ENCODE measurements at places on chromosomes 16 and 17.

- DNase-seq: no peak
Observed at GRCh38 chr16:14378689-14379467, 251.2 kb downstream of the PARN start.

- DNase-seq: no peak
Observed at GRCh38 chr16:61900482-61900881, 135.8 kb downstream of the CDH8 start.

DNA sequence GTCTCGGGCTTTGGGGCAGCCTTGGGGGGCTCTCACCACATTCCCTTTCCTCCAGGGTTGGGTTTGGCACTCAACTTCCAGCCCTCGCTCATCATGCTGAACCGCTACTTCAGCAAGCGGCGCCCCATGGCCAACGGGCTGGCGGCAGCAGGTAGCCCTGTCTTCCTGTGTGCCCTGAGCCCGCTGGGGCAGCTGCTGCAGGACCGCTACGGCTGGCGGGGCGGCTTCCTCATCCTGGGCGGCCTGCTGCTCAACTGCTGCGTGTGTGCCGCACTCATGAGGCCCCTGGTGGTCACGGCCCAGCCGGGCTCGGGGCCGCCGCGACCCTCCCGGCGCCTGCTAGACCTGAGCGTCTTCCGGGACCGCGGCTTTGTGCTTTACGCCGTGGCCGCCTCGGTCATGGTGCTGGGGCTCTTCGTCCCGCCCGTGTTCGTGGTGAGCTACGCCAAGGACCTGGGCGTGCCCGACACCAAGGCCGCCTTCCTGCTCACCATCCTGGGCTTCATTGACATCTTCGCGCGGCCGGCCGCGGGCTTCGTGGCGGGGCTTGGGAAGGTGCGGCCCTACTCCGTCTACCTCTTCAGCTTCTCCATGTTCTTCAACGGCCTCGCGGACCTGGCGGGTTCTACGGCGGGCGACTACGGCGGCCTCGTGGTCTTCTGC is 8.4 kb downstream of the SLC16A3 start:
- DNase-seq: no peak

GRCh38 chr17:61397086-61397842 is 2.4 kb upstream of the TBX2 start:
- DNase-seq: no peak

DNA sequence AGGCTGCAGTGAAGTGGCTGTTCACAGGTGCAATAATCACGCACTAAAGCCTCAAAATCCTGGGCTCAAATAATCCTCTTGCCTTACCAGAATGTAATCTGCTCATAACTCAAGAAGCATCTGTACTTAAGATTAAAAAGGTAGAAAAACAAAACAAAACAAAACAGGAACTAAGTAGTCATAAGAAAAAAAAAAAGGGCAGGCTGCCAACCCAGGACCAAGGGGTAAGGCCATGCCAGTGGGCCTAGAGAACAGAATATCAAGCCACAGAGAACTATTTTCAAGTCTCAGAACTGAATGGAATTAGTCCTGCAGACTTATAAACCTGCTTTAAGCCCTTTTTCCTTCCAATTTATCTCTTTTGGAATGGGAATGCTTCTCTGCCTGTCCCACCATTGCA is 64.8 kb upstream of the TBC1D3K start:
- no peak for DNase-seq

DNA sequence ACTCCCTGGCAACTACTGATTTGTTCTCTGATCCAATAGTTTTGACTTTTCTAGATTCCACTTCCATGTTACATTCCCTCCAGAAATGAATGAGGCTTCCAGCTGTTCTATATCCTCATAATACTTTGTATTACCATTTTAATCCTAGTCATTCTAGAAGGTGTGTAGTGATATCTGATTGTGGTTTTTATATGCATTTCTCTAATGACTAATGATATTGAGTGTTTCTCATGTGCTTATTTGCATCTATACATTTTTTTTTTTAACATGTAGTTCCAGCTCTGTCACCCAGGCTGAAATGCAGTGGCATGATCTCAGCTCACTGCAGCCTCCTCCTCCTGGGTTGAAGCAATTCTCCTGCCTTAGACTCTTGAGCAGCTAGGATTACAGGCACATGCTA is 7.3 kb downstream of the ADGRG5 start:
- DNase-seq: no peak

- no peak for DNase-seq
Observed at GRCh38 chr16:64182985-64183384, 938.9 kb downstream of the CDH11 start.

- DNase-seq: no peak
Observed at GRCh38 chr16:50395763-50396710, 27.2 kb upstream of the BRD7 start.

DNA sequence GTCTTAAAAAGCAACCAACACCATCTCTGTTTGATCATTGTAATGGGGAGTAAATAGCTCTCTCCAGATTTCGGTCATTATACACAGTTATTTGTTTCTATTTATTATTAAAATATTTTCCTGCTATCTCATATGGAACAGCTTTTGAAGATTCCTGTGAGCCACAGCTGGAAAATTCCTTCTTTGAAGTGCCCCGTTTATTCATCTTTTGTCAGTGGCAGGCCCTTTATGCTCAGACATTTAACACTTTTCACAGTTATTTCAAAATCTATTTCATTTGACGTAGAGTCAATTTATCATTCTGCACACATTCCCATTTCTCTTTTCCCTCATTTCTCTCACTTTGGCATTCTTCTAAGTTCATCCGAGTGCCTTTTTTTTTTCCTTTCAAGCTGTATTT is 245.9 kb upstream of the ELAC2 start:
- no peak for DNase-seq

DNA sequence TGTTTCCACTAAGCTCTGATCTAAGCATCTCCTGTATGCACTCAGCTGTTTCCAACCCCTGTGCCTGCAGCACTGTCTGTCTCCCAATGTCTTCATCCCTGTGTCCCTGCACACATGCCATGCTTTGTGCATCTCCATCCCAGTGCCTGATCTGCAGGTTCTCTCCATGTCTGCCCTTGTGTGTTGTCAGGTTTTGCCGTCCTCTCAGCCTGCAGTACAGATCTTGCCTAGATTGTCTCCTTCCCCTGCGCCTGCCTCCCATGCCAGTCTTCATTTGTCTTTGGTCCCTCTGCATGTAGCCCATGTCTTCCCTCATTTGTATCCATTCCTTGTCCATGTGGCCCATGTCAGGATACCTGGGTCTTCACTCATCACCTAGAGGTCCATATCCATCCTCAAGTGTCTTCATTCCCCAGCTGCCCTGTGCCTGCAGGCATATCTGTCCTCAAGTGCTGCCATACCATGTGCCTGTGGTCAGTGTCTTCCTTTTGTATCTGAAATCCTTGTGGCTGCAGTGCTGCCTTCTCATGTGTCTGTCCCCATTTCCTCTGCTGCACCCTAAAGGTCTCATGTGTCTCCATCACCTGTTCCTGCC is 71.5 kb downstream of the TNFRSF13B start:
- no peak for DNase-seq

DNA sequence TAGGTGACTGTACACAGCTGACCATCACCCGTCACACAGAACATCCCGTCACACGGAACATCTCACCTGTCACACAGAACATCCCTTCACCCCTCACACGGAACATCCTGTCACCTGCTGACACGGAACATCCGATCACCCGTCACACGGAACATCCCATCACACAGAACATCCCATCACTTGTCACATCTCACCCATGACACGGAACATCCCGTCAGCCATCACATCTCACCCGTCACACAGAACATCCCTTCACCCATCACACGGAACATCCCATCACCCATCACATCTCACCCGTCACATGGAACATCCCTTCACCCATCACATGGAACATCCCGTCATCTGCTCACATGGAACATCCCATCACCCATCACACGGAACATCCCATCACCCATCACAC is 3.8 kb downstream of the CPNE7 start:
- DNase-seq: no peak

- peak; percentile 93 for DNase-seq
Observed at GRCh38 chr17:64315032-64315490, 52.0 kb upstream of the TEX2 start.

DNA sequence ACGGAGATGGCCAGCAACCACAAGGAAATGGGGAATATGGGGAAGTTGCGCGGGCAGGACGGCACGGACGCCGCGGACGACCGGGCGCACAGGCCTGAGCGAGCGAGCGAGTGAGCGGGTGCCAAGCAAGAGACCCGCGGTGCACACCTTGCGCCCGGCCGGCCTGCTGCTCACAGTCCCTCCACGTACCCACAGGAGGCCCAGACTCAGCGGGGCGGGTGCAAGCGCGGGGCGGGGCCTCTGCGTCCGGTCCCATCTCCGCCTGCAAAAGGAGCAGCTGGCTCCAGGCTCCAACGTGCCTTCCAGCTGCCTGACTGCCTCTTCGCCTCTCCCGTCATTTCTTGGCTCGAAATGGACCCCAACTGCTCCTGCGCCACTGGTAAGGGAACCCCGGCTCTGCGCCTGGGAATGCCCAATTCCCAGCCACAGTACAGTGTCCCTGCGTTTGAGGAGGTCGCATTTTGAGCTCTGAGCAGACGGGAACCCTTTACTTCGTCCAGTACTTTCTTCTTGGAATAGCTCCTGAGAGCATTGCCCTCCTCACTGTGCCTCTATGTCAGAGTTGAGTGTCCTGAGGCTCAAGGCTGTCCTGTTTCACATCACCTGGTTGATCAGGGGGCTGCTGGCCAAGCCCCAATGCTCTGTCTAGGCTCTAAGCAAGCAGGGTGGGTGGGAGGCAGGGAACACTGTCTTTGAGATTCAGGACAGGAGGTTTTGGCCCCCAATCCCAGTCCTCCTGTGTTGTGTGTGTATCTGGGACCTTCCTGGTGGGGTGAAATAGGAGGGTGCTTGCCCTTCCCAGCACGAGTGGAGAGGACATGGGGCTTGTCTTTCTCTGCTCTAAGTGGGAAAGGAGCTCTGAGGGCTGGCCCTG is 8.1 kb upstream of the MT1E start:
- peak; percentile 88 for DNase-seq

DNA sequence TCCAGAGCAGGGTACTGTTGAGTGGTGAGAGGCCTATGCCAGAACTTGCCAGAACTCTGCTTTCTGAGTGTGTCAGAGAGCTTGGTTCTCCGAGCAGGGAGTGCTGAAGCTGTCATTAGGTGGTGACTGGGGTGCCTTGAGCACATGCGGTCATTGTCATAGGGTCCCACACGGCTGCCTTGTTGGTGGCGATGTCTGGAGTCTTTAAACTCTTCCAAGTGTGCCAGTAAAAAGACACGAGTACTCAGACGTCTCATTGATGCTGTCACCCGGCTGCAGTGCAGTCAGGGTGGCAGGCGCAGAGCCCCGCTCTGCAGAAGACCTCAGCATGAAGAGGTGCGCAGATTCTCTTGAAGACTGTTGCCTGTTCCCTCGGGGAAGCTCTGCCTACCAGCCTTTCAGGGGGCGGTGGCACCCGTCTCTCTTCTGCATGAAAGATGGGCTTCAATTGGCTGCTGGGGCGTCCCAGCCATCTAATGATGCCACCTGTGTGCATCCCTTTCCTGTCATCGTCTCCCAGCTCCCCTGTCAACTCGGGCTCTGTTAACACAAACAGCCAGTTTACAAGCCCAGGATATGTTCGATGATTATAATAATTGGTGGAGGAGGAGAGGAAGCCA is 58.3 kb downstream of the NKD1 start:
- DNase-seq: no peak

DNA sequence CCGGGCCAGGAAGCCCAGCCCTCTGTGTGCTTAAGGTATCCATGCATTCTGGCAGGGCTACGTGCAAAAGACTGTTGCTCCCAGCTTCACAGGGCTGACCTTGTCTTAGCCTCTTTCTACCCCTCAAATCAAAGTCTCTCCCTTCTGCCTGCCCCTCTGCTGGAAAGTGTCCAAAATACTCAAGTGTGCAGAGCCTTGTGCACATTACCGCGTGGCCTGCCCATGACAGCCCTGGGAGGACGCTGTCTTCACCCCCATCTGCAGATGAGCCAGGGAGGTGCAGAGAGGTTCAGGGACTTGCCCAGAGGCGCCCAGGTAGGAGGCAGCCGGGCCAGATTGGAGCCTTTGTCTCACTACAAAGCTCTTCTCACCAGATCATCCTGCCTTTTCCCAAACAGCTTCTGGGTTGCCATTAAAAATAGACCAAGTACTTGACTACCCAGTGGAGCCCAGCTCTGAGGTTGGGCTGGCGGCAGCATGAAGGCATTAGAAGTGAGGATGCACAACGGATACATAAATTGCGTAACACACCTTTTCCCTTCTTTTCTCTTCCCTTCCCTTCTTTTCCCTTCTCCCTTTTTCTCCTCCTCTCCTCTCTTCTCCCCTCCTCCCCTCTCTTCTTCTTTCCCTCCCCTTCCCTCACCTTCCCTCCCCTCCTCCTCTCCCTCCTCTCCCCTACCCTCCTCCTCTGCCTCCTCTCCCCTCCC is 3.5 kb downstream of the CACNG4 start:
- DNase-seq: no peak

GRCh38 chr17:82424001-82424862 is 5.8 kb upstream of the OGFOD3 start:
- DNase-seq: no peak

- no peak for DNase-seq
Observed at GRCh38 chr16:54318941-54319340, 32.4 kb upstream of the IRX3 start.

GRCh38 chr17:63531022-63531965 is 8.1 kb downstream of the KCNH6 start:
- no peak for DNase-seq

GRCh38 chr17:1966274-1967086 is 58.7 kb downstream of the RTN4RL1 start:
- DNase-seq: no peak

GRCh38 chr17:7250695-7251627 is 573 bp downstream of the CTDNEP1 start:
- DNase-seq: no peak

- no peak for DNase-seq
Observed at GRCh38 chr16:50644729-50645128, 36.4 kb downstream of the SNX20 start.

DNA sequence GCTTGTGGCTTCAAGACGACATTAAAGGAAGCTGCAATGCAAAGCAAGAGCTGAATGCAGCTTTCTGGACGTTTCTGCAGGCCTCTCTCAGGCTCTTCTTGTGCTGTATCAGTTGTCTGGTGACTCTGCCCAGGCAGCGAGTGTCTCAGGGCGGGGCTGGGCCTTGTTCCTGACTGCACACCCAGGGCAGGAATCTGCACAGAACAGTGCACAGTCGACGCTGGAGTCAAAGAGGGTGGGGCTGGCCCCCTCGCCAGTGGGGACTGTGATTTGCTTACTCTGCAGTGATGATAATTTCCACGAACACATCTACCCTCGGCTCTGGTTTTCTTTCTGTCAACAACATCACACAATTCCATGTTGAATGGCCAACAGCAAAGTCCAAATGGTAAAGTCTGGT is 60.7 kb downstream of the IRF8 start:
- DNase-seq: no peak

All from left cardiac atrium (tissue), 4 donors.